WTC11 (cell line): ENCODE measurements at places on chromosomes 13 and 19.

- DNase-seq = peak; percentile 57
Observed at GRCh38 chr19:19385896-19386869, 19.3 kb upstream of the GATAD2A start.

DNA sequence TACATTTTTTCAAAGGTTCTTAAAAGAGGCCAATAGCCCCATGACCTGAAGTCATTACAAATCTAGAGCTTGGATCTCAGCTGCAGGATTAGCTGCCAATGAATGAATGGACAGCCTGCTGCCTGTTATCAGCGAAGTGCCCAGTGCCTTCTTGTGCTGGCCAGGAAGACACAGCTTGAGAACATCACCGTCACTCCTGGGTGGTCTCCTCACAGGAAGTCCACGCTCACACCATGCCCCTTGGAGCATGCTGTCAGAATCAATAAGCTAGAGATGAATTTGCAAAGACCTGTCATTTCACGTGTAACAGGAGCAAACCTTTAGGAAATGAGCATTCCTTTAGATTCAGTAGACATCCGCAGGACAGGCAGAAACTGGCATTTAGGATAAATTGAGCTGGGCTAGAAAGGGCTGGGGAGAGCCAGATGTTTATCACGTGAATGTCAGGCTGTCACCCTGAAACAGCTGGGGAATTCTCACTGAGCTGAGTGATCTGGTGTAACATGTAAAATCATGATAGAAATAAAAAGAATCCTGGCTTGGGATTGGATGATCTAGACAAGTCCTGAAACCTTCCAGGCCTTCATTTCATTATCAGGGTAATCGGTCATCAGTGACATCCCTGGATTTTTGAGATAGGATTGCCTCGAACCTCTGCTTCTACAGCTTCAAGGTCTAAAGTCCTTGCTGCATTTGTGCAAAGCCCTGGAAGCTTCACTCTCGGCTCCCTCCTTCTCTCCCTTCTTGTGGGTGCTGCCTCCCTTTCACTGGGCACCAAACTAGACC is 49.9 kb upstream of the MEDAG start:
- no peak for DNase-seq

DNA sequence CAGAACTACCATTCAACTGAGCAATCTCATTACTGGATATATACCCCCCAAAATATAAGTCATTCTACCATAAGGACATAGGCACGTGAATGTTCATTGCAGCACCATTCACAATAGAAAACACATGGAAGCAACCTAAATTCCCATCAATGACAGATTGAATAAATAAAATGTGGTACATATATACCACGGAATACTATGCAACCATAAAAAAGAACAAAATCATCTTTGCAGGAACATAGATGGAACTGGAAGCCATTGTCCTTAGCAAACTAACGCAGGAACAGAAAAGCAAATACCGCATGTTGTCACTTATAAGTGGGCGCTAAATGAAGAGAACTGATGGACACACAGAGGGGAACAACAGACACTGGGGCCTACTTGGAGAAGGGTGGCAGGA is 14.1 kb downstream of the RNF113B start:
- DNase-seq = no peak

DNA sequence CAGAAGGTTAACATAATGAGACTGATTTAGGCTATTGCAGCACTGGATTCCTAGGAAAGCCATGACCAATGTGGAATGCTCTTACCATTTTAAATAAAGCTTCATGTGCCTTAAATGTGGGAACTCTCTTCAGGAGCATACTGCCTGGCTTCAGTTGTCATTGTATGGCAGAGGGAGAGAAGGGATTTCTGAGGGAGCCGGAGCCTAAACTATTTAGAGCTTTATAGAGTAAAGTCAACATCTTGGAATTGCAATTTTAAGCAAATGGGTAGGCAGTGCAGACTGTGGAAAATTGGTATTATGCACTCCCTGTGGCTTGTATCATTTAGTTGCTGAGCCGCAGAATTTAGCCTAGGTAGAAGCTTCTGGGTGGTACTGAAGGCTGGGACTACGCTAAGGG is 2041.4 kb downstream of the PCDH9 start:
- DNase-seq = no peak

DNA sequence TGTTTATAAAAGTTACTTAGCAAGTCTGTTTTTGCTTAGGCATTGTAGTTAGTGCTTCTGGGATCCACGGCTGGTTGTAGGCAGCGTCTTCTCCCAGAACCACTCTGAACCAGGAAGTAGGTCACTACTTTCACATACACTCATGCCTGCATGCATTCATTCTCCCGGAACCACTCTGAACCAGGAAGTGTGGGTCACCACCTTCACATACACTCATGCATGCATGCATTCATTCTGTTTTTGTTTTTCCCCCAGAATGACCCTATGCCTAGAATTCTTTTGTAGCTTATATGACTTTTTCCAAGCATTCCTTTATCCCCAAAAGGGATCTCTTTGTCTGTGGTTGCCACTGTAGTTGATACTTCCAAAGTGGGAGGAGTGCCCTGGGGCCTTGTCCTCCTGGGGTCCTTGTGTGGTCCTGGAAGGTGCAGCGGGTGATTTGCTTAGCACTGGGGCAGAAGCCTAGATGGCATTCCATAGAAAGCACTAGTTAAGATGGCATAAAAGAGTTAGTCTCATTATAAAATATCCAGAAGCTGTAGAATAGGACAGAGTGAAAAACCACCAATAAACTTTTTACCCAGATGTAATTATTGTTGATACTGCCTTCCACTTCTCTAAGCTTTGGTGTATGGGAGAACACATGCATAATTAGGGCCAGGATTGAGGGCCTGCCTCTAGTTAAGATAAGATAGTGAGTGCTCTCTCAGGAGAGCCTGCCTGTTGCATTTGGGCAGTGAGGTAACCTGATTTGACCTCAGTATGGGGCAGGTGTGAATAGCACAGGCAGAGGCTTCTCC is 68.6 kb upstream of the TEX29 start:
- no peak for DNase-seq

GRCh38 chr19:46746281-46747057 is at the start of gene STRN4:
TSS of gene STRN4 (minus strand) at chr19:46746450. CDS start at chr19:46746430, 20 bp downstream.
- DNase-seq = peak; percentile 54

GRCh38 chr13:21033212-21033840 is 28.1 kb downstream of the LATS2 start:
- no peak for DNase-seq

- no peak for DNase-seq
Observed at GRCh38 chr13:46621792-46622629, 69.0 kb downstream of the LRCH1 start.

GRCh38 chr13:93502987-93503615 is 276.5 kb downstream of the GPC6 start:
- DNase-seq = no peak

DNA sequence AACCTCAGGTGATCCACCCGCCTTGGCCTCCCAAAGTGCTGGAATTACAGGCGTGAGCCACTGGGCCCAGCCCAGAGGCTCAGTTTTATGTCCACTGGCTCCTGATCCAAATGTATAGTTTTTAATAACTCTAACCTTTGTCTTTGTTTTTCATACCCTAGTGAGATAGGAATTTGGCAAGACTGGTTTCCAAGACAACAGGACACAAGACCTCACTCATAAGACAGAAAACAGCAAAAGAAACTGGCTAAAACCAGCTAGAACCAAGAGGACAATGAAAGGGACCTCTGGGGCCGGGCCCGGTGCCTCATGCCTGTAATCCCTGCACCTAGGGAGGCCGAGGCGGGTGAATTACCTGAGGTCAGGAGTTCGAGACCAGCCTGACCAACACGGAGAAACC is 27.6 kb downstream of the CPT1C start:
- no peak for DNase-seq

DNA sequence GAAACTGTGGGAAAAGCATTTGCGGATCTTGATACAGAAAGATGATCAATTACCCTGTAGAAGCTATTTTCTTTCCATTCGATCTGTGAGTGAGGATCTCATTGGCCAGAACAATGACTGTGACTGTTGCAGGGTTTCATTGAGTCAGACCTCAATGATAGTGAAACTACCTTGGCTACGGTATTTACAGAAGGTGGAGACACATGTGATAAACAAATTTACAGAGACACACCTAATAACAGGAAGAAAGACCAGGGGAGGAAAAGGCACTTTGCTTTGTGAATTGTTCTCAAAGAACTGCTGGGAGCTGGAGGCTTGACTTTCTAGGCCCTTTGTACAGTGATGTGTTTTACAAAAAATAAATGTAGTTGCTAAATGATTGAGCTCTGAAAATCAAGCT is 19.9 kb upstream of the ARGLU1 start:
- no peak for DNase-seq

DNA sequence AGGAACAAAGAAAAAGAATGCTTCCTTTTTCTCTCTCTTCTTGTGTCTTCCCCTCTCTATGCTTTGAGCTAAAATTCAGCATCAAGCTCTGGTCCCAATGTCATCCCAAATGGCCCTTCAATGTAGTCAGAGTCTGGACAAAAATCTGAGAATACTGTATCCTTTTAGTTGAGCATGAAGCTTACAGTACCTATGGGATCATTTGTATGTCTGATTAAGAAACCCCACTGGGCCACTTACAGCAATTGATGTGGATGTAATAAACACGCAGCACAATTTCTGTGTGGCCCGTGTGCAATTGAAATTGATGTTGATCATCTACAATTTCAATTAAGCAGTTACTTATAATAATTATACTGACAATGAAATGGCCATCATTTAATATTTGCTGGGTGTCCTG is 188.9 kb upstream of the RNF113B start:
- DNase-seq = no peak

GRCh38 chr19:49802836-49803528 is 10.1 kb downstream of the FUZ start:
- peak; percentile 45 for DNase-seq

DNA sequence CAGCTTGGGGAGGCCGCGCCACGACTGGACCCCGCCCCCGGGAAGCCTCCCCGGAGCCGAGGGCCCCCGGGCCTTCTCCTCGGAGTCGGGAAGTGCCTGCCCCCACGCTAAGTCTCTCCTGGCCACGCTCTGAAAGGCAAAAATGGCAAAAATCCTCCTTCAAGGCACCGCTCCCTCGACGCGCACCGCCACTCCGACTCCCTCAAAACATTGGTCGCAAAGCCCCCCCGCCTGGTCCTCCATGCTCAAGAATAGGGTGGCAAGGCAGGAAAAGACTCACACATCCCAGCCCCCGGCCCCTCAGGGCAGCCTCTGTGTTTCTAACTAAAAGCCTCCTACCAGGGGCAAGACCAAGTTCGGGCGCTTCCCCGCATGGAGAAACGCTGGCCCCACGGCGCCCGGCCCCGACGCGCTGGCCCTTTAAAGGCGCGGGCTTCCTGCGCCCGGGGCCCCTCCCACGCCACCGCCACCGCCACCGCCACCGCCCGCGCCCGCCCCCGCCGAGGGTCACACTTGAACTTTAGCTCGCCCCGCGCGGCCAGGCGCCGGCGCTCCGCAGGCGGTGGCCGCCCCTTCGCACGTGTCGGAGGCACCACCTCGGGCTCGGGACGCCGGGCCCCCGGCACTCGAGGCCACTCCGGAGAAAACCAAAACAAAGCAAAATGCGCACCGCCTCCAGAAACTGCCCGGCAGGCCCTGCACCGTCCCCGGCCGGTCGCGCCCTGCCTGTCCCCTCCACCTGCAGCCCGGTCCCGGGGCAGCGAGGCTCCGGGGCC is 1.9 kb downstream of the FOXO1 start:
- DNase-seq = peak; percentile 45

- no peak for DNase-seq
Observed at GRCh38 chr13:111597191-111597611, 276.8 kb downstream of the TEX29 start.

DNA sequence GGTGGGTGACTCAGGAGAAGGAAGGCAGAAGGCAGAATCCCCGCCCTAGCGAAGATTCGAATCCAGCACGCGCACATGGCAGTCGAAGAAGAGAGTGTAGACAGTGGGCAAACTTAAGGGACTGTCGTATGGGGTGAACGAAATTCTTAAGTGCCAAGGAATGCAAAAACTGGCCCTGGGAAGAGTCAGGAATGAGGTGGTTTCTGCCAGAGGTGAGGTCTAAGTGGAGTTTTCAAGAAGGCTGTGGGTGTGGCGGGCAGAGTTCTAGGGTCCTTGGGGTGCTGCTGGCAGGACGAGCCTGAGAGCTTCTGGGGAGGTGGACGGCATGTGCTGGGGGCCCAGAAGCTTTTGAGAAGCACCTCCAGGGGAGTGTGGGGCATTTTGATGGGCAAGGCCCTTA is 63.9 kb upstream of the RNF113B start:
- no peak for DNase-seq

GRCh38 chr13:34357435-34358232 is 539.7 kb downstream of the RFC3 start:
- no peak for DNase-seq

DNA sequence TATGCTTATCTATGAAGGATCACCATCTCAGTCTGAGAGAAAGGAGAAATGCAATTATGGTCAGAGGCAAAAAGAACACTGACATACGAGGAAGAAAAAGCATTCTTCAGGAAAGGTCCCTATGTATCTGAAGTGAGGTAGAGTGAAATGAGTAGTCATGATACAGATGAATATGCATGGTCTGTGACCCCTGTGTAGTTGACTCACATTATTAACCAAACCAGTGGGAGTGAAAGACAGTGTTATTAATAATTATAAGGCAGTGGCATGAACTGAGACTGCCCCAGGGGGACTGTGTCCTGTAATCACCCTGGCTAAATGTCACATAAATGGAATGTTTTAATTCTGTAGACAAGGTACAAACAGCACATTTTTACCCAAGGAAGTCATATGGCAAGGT is 1320.2 kb upstream of the PCDH9 start:
- DNase-seq = no peak

- DNase-seq = no peak
Observed at GRCh38 chr13:37701972-37702371, 103.4 kb upstream of the POSTN start.

- DNase-seq = no peak
Observed at GRCh38 chr13:107157271-107157670, 589.3 kb upstream of the ARGLU1 start.

GRCh38 chr19:2478756-2479555 is 3.0 kb downstream of the GADD45B start:
- DNase-seq = peak; percentile 57

DNA sequence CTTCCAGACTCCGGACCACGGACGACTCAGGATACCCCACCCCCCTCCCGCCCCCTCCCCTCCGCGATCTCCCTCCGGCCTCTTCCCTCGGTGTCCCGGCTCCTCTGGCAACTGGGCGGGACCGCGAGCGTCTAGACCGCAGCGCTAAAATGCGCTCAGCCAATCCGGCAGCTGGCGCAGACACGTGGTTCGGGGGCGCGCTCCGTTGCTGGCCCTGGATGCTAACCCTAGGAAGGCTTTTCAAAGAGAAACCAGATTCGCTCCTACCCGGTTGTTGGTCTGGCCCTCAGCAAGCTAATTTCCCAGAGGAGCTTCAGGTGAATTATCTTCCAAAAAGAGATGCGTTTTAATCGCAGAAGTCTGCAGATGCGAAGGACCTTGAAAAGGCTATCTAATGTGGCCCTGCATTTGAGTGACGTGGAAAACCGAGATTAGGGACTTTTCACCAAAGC is at the start of gene DZIP1:
DZIP1 (minus strand) TSS at position 106 of the 452 bp plus-strand sequence. CDS start 2,677 bp downstream, outside the sequence.
- DNase-seq = peak; percentile 92

GRCh38 chr19:50897612-50898011 is 13.6 kb downstream of the KLK4 start:
- DNase-seq = no peak

- no peak for DNase-seq
Observed at GRCh38 chr19:58170860-58171259, 12.0 kb upstream of the ZNF274 start.

- DNase-seq = no peak
Observed at GRCh38 chr13:72820156-72820897, 38.4 kb downstream of the PIBF1 start.

- no peak for DNase-seq
Observed at GRCh38 chr19:51794885-51795490, at the start of gene FPR3. TSS of gene FPR3 (plus strand) at chr19:51795157. CDS start at chr19:51823749, 28,592 bp downstream.

- DNase-seq = no peak
Observed at GRCh38 chr19:44694184-44694579, 4.8 kb upstream of the CEACAM16 start.

GRCh38 chr19:32646556-32646955 is 28.4 kb downstream of the ANKRD27 start:
- no peak for DNase-seq
